ENCODE measurements at places on chromosomes 11 and 22.

GRCh38 chr11:102341844-102342318 lies 5.1 kb upstream of the BIRC2 start:
- DNase-seq: peak; percentile 53

- no peak for DNase-seq
Observed at GRCh38 chr11:75422248-75423231, 10.5 kb downstream of the KLHL35 start.

DNA sequence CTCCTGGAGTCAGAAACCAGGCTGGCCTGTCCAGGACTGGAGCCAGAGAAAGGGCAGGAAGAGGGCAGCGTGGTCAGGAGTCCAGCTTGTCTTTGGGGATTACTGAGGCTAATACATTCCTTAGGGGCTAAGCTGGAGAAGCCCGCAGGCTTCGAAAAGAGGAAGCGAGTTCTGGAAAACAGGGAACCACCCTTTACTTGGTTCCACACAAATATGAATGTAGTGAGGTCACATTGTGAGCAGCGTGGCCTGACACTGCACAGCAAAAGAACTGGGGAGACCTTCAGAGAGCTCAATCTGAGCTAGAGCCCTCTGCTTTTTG lies 132.3 kb downstream of the CEP164 start:
- DNase-seq: no peak

DNA sequence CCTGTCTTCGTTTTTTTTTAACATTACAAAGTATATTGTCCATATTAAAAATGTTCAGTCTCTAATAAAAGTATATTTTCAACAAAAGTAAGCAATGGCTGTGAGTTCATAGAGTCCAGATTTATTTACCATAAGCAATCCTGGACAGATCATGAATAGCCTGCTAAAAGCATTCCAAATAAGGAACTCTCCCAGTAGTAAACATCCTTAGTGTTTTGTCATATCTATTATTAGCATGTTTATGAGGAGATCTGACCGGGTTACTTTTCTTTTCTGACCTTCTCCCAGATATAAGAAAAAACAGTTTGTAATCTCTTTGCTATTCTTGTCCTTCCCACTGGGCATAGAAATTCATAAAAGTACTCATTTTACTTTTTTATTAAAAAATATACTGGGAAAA lies 403.9 kb upstream of the ANO3 start:
- DNase-seq: no peak

DNA sequence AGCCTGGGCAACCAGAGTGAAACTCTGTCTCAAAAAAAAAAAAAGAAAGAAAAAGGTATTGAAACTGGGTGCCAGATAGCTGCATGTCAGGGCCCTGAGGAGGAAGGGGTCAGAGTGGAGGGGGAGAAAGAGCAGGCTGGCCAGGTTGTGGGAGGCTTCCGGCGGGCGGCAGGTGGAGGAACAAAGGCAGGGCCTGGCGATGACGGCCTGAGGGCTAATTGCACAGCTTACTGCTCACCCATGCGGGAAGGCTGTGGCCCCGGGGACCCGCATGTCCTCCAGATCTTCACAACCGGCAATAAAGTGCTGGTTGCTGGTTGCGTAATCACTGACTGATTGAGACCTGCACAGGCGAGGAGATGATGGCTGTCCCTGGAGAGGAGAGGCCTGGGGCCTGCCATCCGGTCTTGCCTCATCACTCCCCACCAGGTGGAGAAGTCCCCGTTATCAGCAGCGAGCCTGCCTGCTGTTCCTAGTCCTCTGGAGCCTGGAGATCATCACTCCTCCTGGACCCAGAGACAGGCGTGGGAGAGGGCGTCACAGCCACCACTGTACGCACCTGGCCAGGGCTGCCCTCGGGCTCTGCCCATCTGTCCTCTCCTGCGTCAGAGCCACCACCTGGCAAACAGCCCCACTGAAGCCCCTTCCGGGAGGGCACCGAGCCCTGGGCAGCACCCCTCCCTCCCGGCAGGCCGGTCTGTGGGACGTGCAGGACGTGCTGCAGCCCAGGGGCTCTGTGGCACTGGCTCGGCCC lies 18.7 kb downstream of the H19 start:
- DNase-seq: no peak

DNA sequence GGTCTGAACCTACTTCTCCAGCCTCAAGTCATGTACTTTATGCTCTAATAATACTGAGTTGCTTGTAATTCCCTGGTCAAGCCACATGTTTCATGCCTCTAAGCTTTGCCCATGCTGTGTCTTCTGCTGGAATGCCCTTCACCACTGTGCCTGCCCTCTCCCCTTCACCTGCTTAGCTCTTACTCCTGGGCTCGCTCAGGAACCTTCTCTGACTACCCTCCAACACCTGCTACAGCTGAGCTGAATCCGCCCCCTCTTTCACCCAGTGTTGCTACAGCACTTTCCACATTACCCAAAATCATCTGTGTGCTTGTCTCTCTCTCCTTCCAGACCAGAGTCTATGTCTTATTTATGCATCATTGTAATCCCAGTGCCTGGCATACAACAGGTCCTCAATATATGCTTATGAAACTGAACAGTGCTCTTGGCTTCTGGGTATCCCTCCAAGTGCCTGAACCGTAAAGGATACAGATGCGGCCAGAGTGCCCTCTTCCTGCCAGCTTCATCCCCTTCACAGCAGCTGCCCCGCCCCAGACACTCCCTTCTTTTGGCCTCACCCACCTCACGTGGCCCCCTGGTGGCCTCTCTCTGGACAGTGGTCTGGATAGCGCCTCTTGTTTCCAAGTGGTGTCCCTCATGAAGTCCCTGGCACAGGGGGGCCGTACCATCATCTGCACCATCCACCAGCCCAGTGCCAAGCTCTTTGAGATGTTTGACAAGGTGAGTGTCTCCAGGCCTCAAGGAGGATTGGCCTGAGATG lies 7.1 kb downstream of the ABCG4 start:
- no peak for DNase-seq

DNA sequence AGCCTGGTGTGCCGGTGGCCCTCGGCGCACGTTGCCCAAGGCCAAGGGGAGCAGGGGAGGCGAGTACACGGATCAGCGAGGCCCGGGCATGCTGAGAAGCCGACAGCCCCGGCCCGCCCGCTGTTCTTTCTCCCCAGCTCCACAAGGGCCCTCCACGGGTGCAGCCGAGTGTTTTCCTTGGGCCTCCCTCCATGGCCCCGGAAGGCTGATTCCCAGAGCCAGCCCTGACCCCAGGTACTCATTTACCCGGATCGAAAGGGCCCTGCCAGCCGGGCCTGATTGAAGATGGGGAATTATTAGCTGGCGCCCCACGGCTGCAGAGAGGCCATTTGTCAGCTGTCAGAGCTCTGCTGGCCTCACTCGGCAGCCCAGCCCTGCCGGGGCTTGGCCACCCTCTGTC lies 53.1 kb downstream of the WNT7B start:
- no peak for DNase-seq

- no peak for DNase-seq
Observed at GRCh38 chr22:48753381-48753730, 1074.3 kb downstream of the BRD1 start.

DNA sequence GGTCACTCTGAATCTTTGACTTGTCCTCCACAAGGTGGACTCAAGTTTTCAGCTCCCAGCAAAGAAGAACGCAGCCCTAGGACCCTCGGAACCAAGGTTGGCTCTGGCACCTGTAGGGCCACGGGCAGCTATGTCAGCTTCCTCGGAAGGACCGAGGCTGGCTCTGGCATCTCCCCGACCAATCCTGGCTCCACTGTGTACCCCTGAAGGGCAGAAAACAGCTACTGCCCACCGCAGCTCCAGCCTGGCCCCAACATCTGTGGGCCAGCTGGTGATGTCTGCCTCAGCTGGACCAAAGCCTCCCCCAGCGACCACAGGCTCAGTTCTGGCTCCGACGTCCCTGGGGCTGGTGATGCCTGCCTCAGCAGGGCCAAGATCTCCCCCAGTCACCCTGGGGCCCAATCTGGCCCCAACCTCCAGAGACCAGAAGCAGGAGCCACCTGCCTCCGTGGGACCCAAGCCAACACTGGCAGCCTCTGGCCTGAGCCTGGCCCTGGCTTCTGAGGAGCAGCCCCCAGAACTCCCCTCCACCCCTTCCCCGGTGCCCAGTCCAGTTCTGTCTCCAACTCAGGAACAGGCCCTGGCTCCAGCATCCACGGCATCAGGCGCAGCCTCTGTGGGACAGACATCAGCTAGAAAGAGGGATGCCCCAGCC lies 2.2 kb downstream of the INPP5J start:
- no peak for DNase-seq

Measured in activated naive CD8-positive, alpha-beta T cell treated with anti-CD3 and anti-CD28 coated beads, Interleukin-2, amount 50 U/mL, for 16 hours (primary cell).